NCI-H226 (cell line): ENCODE measurements at places on chromosomes 1 and 21.
A peak's percentile ranks its signal among the peaks of the same experiment; 100 is the strongest.

DNA sequence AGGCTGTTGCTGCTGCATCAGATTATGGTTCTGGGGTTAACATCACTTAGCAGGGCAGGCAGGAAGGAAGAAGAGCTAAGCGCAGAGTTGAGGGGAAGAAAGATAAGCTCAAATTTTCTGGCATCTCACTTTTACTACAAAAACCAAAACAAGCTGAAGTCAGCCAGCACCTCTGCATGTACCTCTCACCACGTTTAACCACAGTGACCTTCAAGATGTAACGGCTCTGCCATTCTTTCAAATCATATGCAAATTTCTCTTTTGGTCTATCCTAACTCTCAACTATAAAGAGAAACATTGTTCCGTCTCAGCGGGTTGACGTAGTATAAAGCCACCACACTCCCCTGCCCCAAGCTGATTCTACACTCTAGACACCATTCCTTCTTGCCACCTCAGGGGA lies 154.4 kb downstream of the OMA1 start:
- no peak for DNase-seq

DNA sequence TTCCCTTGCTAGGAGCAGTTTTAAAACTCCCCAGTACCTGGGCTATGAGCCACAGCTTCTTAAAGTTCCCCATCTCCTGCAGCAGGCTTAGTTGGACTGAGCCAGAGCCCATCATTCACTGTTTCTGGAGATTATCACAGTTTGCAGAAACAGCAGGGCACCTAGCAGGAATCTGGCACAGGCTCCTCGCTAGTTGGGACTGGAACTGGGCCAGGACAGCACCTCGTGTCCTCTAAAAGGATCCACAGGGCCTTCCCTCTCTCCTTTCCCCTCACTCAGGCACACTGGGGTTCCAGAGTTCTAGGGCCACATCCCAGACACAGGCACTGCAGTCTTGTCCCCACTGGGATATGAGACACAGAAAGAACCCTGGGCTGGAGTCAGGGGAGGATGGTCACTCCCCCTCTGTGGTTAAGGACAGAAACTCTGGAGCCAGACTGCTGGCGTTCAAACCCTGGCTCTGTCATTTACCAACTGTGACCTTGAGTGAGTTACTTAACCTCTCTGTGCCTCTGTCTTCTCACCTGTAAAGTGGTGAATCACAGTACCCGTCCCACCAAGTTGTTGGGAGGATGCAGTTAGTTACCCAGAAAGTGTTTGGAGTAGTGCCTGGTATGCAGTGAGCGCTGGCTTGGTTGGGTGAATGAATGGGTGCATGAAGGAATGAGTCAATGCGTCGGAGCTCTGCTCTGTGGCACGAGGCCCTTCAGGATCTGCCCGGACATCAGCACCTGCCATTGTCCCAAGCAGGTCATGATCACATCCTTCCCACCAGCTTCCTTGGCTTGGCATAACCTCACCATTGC lies 18.8 kb upstream of the ECE1 start:
- DNase-seq: peak; percentile 34

DNA sequence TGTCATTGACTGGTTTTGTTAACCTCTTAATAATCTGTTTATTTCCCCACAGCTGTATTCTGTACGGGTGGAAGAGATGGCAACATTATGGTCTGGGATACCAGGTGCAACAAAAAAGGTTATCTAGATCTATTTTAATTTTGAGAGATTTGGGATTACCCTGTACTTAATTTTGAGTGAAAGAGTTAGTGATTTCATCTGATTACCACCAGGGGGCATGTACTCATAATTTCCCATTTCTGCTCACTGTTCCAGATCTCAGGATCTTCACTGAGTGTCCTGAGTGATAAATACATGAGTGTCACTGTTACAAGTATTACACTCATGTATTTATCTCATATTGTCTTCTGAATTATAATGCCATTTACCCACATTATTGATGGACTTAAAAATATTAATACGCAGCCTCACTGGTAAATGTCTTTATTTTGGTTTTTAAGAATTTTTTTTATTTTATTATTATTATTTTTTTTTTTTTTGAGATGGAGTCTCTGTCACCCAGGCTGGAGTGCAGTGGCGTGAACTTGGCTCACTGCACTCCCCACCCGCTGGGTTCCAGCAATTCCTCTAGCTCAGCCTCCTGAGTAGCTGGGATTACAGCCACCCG lies 27.4 kb downstream of the DTL start:
- DNase-seq: no peak

DNA sequence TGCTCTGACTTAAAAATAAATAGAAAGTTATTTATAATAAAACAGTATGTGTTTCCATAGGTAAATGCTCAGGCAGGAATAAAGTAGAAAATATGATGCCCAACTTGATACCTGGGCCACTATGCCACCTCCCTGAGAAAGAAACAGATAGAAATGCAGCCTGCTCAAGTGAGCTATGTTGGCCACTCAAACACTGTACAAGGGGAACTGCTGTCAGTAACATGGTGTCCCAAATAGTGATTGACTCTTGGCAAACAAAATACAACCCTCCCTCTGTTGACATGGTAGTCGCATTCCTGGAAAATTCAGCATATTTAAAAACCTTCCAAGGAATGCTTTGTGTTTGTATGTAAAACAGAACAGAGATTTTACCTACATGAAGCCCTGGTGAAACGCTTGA lies 66.9 kb upstream of the KCNE2 start:
- DNase-seq: no peak

DNA sequence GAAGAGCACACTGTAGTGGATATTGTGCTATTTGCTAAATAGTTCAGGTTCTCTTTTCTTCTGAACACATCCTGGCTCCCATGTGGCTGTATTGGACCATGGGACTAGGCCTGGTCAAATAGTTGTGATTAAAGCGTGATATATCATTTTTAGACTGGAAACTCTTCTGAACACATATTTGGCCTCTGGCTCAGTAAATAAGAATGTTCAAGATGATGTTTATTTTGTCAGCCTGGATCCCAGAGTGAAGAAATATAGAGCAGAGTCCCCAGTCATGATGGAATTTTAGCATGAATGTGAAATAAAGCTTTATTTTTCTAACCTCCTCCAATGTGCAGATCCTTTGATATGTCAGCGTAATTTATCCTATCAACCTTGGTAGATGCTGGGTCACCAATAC lies 542.6 kb downstream of the ADGRL2 start:
- DNase-seq: no peak

GRCh38 chr1:36306210-36306901 lies at the start of gene SH3D21:
Gene SH3D21, plus strand, starts transcription at chr1:36306368. Its CDS starts 53 bp downstream, at chr1:36306421.
- peak; percentile 59 for DNase-seq

DNA sequence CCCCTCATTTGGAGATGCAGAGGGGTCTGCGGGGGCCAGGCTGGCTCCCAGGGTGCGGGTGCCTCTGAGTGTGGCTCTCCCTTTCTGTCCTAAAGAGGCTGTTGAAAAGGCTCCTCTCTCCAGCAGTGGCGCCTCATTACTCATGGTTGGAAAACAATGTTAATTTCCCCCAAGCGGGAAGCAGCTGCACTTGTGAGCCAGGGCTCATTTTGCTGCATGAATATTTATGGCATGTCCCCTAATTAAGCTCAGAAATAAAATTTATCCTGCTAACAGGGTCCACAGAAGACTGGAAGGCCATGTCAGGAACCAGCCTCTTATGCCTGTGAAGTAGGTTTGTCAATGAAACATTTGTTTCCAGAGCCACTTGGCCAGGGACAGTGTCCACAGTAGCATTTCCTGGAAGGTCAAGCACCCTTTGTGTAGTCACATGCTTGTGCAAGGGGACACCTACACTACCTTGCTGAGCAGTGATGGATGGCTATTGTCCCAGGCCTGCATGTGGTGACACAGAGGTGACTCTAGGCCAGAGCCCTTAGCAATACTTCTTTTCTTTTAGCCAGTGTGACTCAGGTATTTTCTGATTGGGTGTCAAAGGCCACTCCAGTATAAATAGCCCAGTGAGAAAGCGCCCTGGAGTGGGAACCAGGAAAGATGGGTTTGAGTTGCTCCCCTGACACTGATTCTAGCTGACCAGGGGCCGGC lies 259.0 kb downstream of the FOXD2 start:
- no peak for DNase-seq

DNA sequence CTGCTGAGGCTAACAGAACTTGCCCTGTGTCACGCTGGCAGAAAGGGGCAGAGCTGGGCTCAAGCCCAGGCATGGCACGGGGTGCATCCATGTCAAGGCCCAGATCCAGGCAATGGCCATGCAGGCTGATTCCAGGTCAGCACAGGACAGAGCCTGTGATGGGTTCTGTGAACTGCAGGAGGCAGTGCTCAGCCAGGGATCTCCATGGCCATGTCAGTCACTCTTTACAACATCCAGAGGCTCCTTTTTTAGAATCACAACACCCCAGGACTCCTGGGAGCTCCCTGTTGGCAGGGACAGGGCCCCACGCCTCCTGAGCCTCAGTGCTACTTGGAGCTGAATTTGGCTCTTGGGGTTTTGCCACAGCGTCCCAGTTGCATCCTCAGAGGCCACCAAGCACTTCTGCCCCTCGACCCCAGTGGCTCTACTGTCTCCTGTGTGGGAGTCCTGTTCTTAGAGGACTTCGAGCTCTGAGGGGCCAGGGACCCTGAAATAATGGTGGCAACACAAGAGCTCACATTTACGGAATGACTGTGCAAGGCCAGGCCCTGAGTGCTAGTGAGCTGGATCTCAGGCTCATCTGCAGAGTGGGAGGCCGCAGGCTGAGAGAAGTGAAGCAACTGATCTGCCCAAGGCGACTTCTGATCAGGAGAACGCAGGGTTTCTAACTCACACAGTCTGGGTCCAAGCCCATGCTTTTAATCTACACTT lies 211.5 kb downstream of the TRABD2B start:
- DNase-seq: no peak
